ENCODE measurements at places on chromosomes 3 and 15. TPM values are rescaled to one million over a fixed set of nuclear protein-coding genes. Genes with fewer than 3 reads are reported as not detected.

The SIDT1 gene
- total RNA-seq: 19.7 TPM

The ARL14 gene
- total RNA-seq: not detected

The HYKK gene
- total RNA-seq: 4.2 TPM

The DPPA2 gene
- not detected for total RNA-seq

The USP13 gene
- total RNA-seq: 11.2 TPM

The CRABP1 gene
- 0.90 TPM for total RNA-seq

The IMPG2 gene
- total RNA-seq: 0.12 TPM

The CAPN7 gene
- 20.4 TPM for total RNA-seq

The SPSB4 gene
- not detected for total RNA-seq

The ALAS1 gene
- 68.7 TPM for total RNA-seq

The HRH1 gene
- 0.98 TPM for total RNA-seq

The FETUB gene
- total RNA-seq: not detected

The GABRB3 gene
- total RNA-seq: not detected

The LTK gene
- total RNA-seq: 0.11 TPM

The CLRN1 gene
- total RNA-seq: not detected

The CPNE9 gene
- 0.30 TPM for total RNA-seq

The DUOXA2 gene
- not detected for total RNA-seq

The NANOGP8 gene
- total RNA-seq: not detected

The KLF15 gene
- 0.32 TPM for total RNA-seq

The ZCWPW2 gene
- 0.37 TPM for total RNA-seq

The KCNAB1 gene
- not detected for total RNA-seq

The NR2C2 gene
- total RNA-seq: 52.8 TPM

The RTP4 gene
- total RNA-seq: 2.0 TPM

The LRRC31 gene
- not detected for total RNA-seq

The ITGA11 gene
- 2.9 TPM for total RNA-seq

The CCR3 gene
- not detected for total RNA-seq

The GHSR gene
- not detected for total RNA-seq

The ZNF660 gene
- total RNA-seq: 0.89 TPM

The INTS14 gene
- 59.8 TPM for total RNA-seq

The PP2D1 gene
- not detected for total RNA-seq

The STAB1 gene
- 0.09 TPM for total RNA-seq

The TRH gene
- total RNA-seq: not detected

The TMEM45A gene
- total RNA-seq: 3.1 TPM

The SPTBN5 gene
- 0.51 TPM for total RNA-seq

The KLHL40 gene
- total RNA-seq: not detected

The DCLK3 gene
- total RNA-seq: 0.30 TPM

The LRRIQ4 gene
- 0.09 TPM for total RNA-seq

The SLC51B gene
- not detected for total RNA-seq

The APOD gene
- total RNA-seq: not detected

The WWTR1 gene
- 0.46 TPM for total RNA-seq

The TUSC7 gene
- total RNA-seq: not detected

The PLA2G4D gene
- not detected for total RNA-seq

The CNTN4 gene
- total RNA-seq: not detected

The CXCR6 gene
- total RNA-seq: 0.42 TPM

The CHRM5 gene
- not detected for total RNA-seq

The RARRES1 gene
- total RNA-seq: not detected

The SHC4 gene
- total RNA-seq: 1.4 TPM

The ALPK3 gene
- 0.05 TPM for total RNA-seq

The MNS1 gene
- 0.74 TPM for total RNA-seq

The CCR8 gene
- 0.77 TPM for total RNA-seq

The GRK7 gene
- not detected for total RNA-seq

Data from activated CD4-positive, alpha-beta T cell treated with anti-CD3 and anti-CD28 coated beads for 36 hours (primary cell).